D341Med (cell line): ENCODE measurements at places on chromosomes 7 and 10.

DNA sequence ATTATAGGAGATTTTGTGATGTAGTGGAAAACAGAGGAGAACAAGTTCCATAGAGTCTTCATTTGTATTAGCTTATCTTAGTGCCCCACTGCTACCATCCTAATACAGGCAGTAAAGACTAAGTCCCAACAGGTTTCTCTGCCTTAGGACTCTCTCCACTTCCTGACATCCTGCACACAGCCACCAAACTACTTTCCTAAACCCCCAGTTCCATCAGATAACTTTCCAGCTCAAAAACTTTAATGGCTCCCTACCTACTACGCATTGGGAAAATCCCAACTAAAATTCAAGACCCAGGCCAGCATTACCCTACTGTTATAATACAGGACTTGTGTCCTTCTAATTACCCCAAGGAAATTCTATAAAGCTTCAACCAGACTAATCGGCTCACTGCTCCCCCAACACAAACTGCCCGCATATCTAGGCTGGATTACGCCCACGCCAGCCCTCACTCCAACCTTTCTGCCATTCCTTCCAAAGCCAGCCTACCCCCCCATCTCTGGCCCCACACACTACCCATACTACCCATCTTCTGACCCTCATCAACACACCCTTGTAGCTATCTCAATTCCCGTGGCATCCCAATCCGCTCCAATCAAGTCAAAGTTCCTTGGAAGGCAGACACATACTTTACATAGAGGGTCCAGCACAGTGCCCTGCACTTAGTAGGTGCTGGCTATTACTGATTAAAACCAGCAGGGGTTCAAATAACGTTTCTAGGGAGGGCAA, 1.4 kb downstream of the IDE start:
- no peak for DNase-seq

DNA sequence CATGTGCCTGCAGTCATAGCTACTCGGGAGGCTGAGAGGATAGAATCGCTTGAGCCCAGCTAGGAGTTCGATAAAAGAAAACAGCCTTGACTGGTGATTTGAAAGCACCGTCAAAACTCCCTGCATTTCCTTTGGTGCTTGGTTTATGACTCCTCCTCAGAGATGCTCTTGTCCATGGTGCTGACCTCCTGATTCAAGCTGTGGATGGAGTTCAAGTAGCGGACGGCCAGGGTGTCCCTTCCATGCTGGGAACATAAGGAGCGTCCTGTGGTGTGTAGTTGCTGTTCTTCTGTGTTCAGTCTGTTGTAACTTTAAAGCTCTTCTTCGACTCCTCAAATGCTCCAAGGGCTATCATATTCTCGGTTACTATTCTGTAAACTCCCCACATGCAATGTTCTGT, 382.5 kb upstream of the KIAA1217 start:
- no peak for DNase-seq

DNA sequence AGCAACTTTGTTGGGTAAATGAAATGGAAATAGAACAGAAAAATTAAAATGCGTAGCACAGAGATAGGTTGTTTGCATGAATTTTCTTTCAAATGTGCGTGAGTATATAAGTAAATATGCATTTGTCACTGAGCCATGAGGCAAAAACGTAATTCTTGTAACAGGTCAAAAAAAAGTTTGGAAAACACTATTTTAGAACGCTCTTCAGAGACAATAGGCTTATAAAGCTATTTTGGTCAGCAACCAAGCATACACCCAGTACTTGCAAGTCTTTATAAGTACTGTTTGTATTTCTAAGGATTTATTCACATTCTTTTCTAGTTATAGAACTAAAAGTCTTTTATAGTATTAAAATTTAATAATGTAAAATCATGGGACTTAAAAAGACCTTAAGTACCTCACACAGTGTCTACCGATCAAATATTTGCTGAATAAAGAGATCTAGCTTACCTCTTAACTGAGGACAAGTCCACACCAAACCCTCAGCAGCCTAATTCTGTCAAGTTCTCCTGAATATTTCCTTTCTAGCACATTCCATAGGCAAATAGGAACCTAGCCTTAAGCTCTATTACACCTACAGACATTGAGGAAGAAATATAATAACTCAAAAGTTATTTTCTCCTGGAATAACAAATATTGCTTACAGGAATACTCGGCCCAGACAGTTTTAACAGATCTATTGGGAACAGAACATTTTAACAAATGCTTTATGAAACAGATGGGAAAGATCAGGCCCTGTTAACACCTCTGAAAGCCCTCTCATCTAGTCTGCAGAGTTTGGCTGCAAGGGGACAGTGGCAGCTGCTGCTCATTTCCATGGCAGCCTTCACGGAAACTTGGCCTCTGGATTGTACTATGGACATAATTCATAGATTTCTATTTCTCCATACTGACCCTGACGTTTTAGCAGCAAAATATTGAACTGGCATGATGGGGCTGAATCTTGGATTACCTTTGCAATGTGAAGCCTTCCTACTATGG, 8.8 kb downstream of the CRPPA start:
- no peak for DNase-seq

GRCh38 chr10:104966563-104967297, 325.6 kb downstream of the SORCS3 start:
- no peak for DNase-seq
